ENCODE measurements at places on chromosomes 2 and 18.

- no peak for DNase-seq
Measured at GRCh38 chr2:86476092-86476491, 34.9 kb downstream of the KDM3A start.

DNA sequence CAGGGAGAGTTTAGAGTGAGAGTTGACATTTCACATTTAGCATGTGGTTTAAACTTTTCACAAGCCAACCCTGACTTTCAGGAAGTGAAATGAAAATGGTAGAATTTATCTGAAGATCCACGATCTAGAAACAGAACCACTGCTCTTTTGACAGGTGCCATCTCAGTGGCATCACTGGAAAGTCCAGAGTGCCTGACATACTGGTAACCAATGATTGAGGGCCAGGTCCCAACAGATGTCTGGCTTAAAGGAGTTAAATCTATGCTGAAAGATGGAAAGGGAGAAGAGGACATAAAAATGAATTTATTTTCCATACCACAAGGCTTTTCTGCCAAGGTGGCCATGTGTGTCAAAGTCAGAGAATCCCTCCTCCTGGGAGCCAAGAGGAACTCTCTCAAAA lies 2.7 kb downstream of the IL36G start:
- no peak for DNase-seq

GRCh38 chr2:222969491-222969890 lies 82.5 kb upstream of the KCNE4 start:
- no peak for DNase-seq

- DNase-seq: no peak
Measured at GRCh38 chr2:10883801-10884478, 27.8 kb upstream of the KCNF1 start.

GRCh38 chr2:144190908-144191605 lies 328.9 kb downstream of the ZEB2 start:
- DNase-seq: no peak

DNA sequence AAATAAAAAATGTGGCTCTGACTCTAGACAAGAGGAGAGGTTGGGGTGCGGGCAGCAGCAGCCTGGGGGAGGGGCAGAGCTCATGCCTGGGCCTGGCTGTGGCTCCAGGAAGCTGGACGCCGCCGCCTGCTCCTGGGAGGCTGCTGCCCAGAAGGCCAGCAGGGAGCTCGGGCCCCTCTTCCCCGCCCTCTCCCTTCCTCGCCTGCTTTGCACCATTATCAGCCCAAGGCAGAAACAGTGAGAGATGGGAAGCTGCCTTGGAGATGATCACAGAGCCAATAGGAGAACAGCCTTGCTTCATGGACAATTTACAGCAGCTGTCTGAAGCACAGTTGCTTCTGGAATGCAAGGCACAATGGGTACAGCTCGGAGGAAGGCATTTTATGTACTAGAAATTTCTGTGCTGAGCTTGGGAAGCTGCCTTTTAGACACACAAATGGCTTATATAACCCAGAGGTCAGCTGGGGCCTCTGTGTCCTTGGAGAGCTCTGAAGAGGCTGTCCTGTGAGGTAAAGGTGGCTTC lies 55.3 kb upstream of the AFF3 start:
- DNase-seq: no peak

GRCh38 chr2:37797081-37797480 lies 125.6 kb upstream of the CDC42EP3 start:
- DNase-seq: no peak

GRCh38 chr18:67241299-67241698 lies 275.2 kb downstream of the DSEL start:
- DNase-seq: no peak

DNA sequence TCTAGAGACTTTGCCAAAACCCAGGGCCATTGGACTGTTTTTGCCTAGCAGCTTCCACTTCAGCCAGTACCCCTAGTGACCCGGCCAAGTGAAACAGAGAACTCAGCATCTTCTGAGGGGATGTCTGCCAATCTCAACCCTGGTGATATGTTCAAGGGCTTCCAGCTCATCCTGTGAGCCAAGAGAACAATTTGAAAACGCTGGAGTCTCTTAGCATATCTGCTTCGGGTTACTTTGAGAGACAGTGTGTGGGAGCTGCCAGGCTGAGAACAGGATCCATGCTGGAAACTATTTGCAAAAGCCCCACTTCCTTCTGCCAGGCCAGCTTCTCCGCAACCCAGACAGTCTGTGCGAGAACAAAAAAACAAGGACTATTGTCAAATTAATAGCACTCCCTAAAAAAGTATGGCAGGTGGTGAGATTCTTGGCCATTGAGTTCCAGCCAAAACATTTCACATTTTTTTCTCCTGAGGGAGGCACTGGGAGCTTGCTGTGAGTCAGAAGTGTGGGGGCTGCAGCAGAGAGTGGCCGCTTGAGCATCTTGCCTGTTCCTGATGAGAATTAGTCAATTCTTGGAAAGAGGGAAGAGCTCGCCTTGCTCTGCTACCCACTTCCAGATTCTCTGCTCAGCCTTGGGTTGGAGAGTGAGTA lies 395.6 kb upstream of the TRIB2 start:
- DNase-seq: peak; percentile 67

GRCh38 chr2:37189452-37190153 lies 1.1 kb upstream of the SULT6B1 start:
- DNase-seq: no peak

DNA sequence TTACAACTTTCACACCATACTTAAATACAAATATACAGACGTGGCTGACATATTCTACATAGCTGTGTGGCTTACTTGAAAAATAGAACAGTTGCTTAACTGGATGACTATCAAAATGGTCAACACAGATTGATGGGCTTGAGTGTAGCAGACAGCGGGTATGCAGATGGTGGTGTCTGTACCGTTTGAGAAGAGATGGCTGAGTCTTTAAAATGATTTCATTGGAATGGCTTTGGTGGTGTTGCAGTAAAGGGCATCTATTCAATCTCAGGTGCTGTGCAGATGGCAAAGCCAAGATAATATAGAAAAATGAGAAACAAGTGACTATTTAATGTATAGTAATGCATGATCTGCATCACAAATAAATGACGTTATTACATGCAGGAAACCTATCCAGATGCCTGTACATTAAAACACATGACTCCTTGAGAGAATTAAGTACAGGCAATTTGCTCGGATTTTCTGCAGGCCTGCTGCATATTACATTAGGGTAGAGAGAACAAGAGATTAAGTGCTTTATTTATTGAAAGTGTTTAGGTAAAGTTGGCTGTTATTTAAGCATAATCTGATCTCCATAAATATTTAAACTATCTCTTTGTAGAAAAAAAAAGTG lies 68.5 kb downstream of the AGPS start:
- no peak for DNase-seq

GRCh38 chr18:74113711-74114110 lies 33.9 kb downstream of the FBXO15 start:
- DNase-seq: no peak

DNA sequence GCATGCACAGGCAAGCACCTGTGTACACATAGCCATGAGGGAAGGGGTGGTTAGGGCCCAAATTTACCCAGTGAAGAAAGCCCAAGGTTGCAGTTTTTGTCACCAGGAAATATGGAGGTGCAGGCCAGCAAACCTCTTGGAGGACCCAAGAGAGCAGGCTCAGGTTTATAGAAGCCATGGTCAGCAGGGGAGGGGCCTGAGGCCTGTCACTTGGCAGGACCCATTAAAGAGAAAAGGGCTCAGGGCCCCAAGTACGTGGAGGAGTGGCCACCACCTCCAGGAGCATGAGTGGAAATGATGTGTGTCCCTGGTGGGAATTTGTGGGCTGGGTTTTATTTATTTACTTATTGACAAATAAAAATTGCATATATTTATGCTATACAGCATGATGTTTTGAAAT lies 192.9 kb downstream of the HAUS1 start:
- DNase-seq: no peak

- no peak for DNase-seq
Measured at GRCh38 chr2:176997074-176997791, 215.4 kb upstream of the HNRNPA3 start.

DNA sequence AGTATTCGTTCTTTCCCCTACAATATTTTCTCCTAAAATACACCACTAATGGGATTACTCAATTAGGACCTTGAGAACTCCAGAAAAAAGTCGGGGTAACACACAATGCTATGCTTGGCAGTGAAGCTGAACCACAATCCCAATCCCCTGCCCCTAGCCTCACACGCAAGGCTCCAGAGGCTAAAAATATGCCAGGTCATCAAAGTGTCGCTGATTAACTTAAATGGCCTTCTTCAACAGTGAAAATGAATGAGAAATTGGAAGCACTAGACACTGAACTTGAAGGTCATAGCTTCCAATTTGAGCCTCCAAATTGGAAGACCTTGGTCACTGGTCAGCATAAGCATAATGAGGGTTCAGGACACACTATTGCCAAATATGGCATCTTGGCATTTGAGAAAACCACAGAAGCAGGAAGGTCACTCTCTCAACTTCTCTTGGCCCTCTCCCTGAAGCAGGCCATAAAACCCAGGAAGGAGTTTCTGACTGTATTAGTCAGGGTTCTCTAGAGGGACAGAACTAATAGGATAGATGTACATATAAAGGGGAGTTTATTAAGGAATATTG lies 86.0 kb upstream of the SATB2 start:
- DNase-seq: no peak

DNA sequence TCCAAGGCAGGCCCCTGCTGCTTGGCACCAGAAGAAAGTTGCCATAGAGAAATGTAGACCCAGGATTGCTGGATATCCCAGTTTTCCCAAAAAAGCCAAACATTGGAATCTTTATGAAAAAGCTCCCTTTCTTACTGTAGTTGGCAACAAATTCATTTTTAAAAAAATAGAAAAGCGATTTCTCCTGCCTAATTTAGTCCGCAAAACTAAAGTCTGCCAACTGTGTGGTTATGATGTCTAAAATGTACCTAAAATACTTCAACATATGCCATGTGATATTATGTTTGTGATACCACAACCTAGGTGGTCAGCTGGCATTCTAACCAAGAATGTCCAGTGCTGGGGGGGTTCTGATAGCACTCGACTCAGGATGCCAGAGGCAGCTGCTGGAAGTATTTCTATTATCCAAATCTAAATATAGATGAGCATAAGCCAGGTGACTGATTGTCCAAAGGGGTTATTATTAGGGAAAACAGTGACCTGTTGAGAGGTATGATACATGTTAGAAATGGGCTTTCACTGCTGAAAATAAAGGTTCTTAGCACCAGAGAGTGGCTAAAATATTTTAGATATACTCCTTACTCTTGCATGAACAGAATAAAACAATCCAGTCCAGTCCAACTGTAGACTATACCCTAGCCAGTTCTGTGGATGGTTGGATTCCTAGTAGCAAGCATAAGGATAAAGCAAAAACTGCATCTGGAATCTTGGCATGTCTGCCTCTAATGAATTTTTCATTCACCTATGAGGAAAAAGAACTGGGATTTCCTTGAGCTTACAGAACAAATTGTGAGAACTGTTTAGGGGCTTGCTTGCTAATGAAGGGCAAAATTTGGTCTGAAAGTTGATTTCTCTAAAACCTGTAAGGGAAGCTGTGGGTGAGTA lies 101.7 kb downstream of the STK39 start:
- DNase-seq: no peak

- no peak for DNase-seq
Measured at GRCh38 chr2:224190936-224191270, 151.8 kb upstream of the SERPINE2 start.

GRCh38 chr2:241083091-241083415 lies 19.0 kb downstream of the MTERF4 start:
- no peak for DNase-seq

DNA sequence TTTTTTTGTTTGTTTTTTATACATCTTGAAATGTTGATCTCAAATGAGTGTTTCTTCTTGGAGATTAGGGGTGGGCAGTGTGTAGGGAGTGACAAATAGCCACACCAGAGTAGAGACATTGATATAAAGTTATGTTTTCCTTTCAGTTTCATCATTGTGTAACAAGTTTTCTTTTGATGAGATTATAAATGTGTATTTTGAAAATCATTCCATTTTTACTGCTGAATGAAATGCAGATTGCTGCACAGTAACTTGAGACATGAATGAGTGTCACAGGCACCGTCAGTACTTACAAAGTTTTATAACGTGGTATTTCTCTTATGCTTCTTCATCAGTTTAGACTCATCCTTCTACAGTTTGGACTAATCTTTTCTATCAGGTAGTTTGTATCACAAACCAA lies 370 bp downstream of the MEP1B start:
- no peak for DNase-seq

DNA sequence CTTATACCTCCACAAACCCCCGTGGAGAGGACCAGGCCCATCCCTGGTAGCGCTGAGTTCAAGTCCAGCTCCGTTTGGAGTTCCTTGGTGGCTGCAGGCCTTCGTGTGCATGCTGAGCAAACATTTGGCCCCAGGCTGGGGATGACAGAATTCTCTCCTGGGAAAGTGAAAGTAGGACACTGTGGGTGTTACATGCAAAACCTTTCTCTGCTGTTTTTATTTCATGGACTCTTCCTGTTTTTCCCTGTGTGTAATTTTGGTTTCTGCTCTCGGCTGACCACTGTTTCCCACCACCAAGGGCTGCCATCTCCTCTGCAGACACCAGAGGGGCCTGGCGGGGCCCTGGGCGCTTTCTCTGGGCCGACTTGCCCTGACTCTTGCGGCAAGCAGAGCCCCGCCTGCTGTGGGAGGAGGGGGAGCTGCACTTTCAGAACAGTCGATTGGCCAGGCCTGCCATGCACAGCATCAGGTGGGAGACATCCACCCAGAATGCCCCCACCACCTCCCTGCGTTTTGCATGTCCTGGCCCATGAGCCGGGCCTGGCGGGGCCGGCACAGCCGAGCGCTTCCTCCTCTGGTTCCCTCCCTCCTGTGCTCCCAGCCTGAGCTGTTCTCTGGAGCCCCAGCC lies 102.4 kb downstream of the CABLES1 start:
- no peak for DNase-seq

DNA sequence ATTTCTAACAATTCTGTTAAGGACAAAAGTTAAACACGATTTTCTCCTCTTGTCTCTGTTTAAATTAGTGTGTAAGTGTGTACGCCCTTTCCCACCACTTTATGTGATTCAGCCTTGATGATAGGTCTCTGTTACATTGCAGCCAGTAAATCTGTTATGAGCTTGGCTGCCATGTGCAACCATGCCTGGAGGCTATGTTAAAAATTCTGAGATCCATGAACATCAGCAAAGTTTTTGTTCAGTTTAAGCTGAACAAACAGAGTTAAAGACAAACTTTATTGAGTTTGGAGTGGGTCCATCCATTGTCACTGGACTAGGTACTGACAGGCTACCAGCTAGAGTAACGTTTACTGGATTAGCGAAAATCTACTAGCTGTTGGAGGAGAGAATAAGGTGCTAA lies 110.4 kb downstream of the NCKAP5 start:
- no peak for DNase-seq

DNA sequence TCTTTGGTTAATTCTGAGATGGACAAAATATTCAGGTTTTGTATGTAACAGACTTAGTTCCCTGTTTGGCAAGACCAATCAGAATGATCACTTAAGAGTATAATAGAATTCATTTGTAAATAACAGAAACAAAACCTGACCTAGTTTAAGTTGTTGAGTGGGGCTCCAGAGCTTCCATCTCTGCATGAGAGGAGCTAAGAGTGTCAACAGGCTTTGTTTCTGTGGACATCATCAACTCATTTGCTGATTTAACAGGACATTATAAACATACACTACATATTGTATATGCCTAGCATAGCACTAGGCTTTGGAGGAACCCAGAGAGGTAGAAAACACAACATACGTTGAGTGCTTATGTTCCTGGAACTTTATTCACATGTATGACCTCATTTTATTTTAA lies 75.3 kb upstream of the TRIB2 start:
- DNase-seq: no peak
